ENCODE measurements at places on chromosomes 6 and 20.

DNA sequence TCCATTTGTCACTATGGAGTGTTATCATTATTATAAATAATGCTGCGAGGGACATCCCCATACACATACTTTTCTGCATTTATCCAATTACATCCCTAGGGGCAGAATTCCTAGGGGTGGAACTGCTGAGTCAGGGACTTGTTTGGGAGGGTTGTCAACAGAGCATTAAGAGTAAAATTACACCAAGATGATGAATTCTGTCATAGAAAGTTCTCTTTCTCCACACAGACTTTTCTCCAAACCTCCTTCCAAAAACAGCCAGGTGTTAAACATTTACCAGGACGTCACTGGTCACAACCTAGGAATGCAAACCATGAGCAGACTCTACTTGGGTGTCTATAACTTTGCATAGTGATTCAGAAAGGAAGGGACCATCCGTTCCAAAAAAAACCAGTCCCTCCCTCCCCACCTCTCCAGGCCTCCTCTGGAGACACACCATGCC, 95.5 kb downstream of the PRND start:
- DNase-seq = no peak

DNA sequence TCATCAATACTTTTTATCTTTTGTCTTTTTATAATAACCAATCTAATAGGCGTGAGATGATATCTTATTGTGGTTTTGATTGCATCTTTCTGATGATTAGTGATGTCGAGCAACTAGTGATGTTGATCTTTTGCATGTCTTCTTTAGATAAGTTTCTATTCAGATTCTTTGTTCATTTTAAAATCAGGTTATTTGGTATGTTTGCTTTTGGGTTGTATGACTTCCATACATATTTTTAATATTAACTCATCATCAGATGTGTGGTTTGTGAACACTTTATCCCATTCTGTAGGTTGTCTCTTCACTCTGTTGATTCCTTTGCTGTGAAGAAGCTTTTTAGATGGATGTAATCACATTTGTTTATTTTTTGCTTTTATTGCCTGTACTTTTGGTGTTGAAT, 295.8 kb downstream of the BCKDHB start:
- DNase-seq = no peak

- no peak for DNase-seq
These were observed 193.7 kb downstream of the GPX5 start for GRCh38 chr6:28719275-28719940.

- no peak for DNase-seq
These were observed 35.2 kb downstream of the RAB22A start for GRCh38 chr20:58344741-58345140.

All from CD4-positive, alpha-beta T cell treated with Interleukin-6 for 4 hours (primary cell).